ENCODE measurements at places on chromosomes 6 and 20.

- DNase-seq = no peak
Observed at GRCh38 chr6:56019973-56020372, 144.6 kb upstream of the BMP5 start.

GRCh38 chr20:37519508-37520418, 1.3 kb upstream of the NNAT start:
- no peak for DNase-seq

GRCh38 chr6:56682635-56683034, 39.9 kb upstream of the DST start:
- no peak for DNase-seq

- no peak for DNase-seq
Observed at GRCh38 chr6:723540-723939, 30.6 kb upstream of the EXOC2 start.

GRCh38 chr6:91743756-91744155, 1156.9 kb upstream of the MAP3K7 start:
- DNase-seq = no peak

DNA sequence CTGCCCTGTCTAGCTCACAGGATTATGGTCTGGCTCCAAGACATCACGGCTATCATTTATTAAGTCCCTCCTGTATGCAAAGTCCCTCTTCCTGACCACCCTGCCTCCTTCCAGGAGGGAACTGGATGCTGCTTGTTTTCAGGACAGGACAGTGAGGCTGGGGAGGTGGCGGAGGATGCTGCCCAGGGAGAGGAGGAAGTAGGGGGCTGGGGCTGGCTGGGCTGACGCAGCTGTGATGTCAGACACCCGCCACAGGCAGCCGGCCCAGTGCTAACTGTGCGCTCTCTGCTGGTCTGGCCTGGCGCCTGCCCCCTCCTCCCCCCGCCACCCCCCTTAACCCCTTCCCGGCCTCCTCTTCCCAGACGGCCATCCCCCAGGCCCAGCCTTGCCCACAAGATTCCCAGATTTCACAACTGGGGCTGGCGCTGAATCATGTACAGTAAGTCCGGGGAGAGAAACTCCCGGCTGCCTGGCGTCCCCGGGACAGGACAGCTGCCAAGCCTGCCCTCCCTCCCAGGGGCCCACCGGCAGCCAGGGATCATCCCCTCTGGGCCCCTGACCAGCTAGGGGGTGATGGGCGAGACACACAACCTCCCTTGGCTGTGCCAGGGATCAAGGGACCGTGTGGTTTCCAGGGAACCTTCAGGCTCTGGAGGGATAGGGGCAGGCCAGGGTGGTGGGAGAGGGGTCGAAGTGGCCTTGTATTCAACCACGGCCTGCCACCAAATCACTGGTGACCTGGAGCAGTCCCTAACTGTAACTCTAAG, 118.1 kb downstream of the CEBPB start:
- DNase-seq = peak; percentile 91
